ENCODE measurements at places on chromosomes 13 and 19.

DNA sequence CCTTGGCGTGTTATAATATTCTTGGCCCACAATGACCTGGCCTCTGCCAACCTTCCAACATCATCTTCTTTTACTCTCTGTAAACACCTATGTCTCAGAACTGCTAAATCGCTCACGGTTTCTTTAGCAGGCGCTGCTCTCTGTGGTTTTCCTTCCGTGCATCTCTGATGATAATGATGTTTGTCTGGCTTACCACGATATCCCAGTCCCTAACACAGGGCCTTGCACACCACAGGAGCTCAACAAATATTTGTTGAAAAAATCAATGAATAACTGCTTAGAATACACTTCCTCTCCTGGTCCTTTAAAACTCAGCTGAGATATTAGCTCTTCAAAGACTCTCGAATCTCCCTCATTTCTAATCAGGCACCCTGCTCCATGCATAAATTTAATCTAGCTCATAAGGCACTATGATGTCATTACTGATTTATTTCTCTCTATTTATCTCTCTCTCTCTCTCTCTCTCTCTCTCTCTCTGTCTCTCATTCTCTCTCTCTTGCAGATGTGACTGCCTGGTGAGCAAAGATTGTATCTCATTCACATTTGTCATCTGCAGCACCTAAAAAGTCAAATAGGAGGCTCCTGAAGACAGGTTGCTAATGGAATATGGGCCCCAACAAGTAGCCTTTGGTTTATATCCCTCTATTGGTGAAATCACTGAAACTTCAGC, 206.4 kb downstream of the NHLRC3 start:
- no peak for DNase-seq

DNA sequence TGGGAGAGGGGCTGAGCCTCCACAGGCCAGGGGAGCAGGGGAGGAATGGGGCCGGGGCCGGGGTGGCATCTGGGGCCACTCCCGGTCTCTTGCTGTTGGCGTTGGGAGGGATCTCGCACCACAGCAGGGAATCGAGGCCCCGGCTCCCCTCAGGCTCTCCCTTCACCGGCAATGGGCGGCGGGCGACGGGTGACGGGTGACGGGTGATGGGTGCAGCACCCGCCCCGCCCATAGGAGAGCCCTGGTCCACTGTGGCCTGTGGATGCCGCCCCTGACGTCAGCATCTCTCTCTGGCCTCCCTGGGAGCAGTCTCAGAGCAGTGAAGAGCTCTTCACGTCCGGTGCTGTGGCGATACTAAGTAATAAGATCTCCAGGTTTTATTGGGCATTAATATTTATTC, 133.6 kb downstream of the KDM4B start:
- DNase-seq = no peak

DNA sequence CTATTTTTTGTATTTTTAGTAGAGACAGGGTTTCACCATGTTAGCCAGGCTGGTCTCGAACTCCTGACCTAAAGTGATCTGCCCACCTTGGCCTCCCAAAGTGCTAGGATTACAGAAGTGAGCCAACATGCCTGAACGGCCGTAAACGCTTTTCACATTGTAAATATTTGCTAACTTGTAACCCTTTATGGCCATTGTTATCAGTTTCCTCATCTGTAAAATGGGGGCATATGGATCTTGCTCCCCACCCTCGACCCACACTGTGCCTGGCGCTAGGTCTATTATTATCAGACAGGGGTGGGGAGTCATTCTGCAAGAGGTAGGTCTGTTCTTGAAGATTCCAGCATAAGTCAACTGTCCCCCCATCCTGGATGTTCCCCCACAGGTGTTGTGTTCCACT, 11.9 kb downstream of the NCAN start:
- DNase-seq = no peak

DNA sequence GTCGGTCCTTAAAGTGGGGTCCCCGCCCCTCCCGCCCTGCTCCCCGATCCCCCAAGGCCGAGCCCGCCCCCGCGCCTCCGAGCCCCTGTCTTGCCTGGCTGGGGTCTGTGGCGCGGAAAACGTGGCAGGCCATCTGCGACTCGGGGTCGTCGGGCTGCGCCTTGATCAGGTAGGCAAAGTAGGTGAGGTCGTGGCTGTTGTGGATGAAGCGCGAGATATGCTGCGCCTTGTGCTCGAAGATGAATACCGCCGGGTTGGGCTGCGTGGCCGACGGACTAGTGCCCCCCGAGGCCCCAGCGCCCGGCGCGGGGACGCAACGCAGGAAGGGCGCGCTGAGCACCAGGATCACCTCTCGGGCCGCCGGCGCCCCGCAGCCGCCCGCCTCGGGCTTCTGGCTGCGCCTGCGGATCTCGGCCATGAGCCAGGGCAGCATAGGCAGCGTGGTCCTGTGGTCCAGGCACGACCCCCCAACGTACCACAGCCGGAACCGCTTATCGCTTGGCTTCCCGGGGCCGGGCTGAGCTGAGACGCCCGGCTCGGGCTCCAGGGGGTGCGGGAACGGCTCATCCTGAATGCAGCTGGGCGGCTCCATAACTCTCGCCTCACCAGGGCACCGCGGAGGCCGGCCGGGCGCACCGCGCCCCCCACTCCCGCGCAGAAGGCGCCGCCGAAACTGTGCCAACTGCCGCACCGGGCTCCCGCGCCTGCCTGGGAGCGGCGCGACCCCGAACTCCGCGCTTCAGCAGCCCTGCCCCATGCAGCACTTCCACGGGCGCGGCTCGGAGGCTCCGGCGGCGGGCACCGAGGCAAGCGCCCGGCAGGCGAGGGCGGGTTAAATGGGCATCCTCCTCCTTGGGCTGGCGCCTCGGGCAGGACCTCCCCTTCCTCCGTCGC, 546 bp downstream of the TBC1D4 start:
- DNase-seq = no peak

GRCh38 chr13:46728777-46729176, 68.2 kb downstream of the ESD start:
- DNase-seq = peak; percentile 7

- DNase-seq = no peak
Observed at GRCh38 chr13:41827507-41828213, 133.2 kb downstream of the VWA8 start.

GRCh38 chr13:91017669-91018053, 329.8 kb upstream of the MIR17HG start:
- DNase-seq = no peak

GRCh38 chr13:36778083-36778671, 40.8 kb upstream of the RFXAP start:
- DNase-seq = no peak

- DNase-seq = no peak
Observed at GRCh38 chr19:55563261-55563690, 17.4 kb downstream of the ZNF579 start.

- DNase-seq = no peak
Observed at GRCh38 chr19:13169769-13170168, 19.6 kb downstream of the IER2 start.

GRCh38 chr13:108322206-108322824, 52.8 kb downstream of the TNFSF13B start:
- no peak for DNase-seq

- no peak for DNase-seq
Observed at GRCh38 chr13:23509781-23510543, 60.2 kb upstream of the TNFRSF19 start.

DNA sequence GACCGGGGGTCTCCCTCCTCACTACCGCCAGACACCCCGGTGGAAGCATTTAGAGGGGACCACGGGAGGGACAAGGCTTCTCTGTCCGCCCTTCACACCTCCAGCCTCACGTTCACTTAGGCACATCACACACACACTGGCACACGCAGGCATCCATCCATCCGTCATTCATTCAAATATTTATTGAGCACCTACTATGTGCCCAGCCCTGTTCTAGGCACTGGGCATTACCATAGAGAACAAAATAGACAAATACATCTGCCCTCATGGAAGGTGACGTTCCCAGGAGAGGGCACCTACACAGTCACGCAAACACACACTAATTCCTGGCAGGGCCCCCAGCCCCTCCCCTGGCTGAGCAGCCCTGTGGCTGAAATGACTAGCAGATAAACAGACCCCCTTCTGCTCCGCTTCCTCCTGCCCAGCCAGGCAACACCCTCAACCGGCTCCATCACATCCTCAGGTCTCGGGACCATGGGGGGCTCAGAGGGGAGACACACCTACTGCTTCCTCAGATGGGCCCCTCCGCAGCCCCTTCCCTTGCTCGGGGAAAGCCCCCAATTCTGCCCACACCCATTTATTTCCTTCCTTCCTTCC, 3.7 kb upstream of the NOP53 start:
- DNase-seq = no peak

Data from GM12864 (cell line).